Liver (tissue), 10 donors: ENCODE measurements at places on chromosomes 6 and 20. TPM values are rescaled to one million over a fixed set of nuclear protein-coding genes. Genes with fewer than 3 reads are reported as not detected.

DNA sequence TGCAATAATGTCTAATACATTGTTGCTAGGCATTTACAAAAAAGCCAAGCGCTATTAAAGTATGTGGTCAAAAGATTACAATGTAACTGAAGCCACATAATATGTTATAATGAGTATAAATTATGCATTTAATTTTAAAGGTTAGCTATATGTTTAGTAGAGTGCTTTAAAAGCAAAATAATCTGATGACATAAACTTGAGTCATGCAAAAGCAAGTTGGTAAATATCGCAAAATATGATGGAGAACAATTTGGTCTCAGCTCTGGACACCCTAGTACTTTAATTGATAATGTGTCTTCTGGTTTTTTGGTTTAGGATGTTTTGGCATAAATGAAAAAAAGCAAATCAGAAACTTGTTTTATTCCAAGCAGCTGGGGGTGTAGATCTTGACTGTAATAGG is 188.6 kb upstream of the RREB1 start:
- DNase-seq: no peak

- no peak for DNase-seq
Measured at GRCh38 chr20:52958211-52958610, 13.9 kb upstream of the TSHZ2 start.

GRCh38 chr6:2796861-2797260 is 31.7 kb downstream of the WRNIP1 start:
- DNase-seq: no peak

GRCh38 chr6:11971154-11971553 is 41.0 kb upstream of the HIVEP1 start:
- DNase-seq: no peak

- DNase-seq: no peak
Measured at GRCh38 chr6:12656906-12657305, 59.7 kb upstream of the PHACTR1 start.

DNA sequence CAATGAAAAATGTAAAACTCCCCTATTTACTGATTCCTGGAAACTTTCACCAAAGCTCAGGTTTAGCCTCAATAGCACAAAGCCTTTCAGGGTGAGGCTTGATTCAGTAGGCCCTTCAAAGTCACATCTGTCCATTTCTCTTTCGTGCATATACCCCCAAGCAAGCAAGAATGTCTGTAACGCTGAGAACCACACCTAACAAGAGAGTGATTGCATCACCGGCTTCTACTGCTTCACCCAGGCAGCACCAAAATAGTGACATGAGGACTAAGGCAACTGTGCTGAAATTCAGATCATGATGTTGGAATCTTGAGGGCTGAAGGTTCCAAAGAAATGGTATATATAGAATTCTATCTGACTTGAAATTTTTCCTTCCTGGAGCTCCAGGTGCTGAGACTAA is 26.1 kb downstream of the CGA start:
- no peak for DNase-seq

DNA sequence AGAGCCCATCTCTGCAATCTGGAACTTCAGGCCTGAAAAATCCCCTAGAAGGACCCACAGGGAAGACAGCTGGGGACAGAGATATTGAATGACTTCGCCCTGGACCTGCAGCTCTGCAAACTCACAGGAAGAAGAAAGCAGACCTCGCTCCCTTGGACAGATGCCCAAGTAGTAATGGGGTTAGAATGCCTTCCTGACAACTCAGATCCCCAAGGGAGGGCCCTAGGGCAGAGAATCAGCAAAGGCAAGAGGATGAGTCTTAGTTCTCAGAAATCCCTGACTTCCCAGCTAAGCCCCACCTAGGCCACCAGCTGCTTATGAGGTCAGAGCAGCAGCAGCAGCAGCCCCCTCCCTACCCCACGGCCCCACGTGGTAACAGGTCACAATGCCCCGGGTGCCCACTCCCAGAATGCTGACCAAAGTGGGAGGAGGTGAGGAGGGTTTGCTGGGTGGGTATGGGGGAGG is at the start of gene C20orf141:
TSS of gene C20orf141 (plus strand) at position 401 of the 465 bp plus-strand sequence. CDS start 198 bp downstream, outside the sequence.
- DNase-seq: no peak

GRCh38 chr6:360764-361373 is 30.7 kb upstream of the IRF4 start:
- no peak for DNase-seq

DNA sequence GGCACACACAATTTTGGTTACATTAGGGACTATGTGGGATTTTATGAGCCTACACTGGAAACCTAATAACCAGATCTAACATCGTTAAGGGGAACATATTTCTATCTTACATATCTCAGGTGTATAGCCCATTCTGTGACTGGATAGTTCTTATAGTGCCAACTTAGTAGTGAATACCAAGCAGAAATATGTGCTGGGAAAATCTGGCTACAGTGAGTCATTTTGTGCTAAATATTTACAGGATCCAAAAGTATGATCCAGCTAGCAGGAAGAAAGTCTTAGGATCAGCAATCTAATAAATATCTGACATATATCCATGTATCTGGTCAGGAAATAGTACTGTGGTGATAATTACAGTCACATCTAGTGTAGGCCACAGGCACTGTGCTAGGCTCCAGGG is 94.6 kb upstream of the INSM1 start:
- DNase-seq: no peak

GRCh38 chr6:52394251-52394666 is 25.9 kb upstream of the EFHC1 start:
- DNase-seq: no peak

DNA sequence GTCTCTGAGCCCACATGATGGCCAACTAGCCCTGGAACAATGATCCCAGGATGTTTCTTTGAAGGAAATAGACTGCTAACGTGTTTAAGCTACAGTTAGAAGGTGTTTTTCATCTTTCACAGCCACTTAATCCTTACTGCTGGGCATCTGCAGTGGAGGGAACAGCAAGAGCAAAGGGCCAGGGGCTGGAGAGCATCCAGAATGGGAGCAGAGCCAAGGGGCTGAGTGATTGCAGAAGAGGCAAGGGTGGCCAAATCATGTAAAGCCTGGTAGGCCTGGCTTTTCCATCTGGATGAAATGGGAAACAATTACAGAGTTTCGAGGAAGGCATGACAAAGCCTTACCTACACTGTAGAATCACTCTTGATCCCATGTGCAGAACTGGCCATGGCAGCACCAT is 18.7 kb upstream of the LAMP5 start:
- no peak for DNase-seq

- DNase-seq: no peak
Measured at GRCh38 chr20:34072778-34073177, 39.3 kb downstream of the EIF2S2 start.

GRCh38 chr20:12152996-12153395 is 235.3 kb downstream of the BTBD3 start:
- no peak for DNase-seq

DNA sequence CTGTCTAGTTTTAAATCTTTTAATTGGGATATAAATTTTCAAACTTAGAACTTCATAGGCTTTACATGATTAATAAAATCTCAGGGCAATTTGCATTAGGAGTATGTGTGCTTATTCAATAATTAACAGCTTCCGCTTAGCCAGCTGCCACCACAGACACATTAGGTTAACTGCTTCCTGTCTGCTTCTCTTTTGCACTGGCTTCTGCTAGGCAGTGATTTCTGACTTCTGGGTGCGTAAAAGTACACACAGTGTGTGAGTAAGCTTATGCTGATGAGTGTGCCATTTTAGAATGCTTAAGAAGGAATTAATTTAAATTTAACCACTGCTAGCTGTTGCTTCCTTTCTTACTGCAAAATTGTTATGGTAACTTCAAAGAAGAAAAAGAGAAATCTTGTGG is 73.9 kb downstream of the F13A1 start:
- DNase-seq: no peak

GRCh38 chr6:105994591-105995390 is 91.3 kb upstream of the PRDM1 start:
- no peak for DNase-seq

CST7 gene
- 15.1 TPM for total RNA-seq

RAB23 gene
- 4.3 TPM for total RNA-seq

TBXT gene
- not detected for total RNA-seq

DSP gene
- 41.2 TPM for total RNA-seq

NRSN1 gene
- not detected for total RNA-seq

GINS1 gene
- 11.4 TPM for total RNA-seq

TENT5A gene
- total RNA-seq: 13.1 TPM

FLRT3 gene
- 8.2 TPM for total RNA-seq

FERMT1 gene
- 0.25 TPM for total RNA-seq

ESR1 gene
- total RNA-seq: 16.1 TPM

PAX1 gene
- not detected for total RNA-seq

DEFB121 gene
- total RNA-seq: not detected
